Smooth muscle cell of the brain vasculature (primary cell): ENCODE measurements at places on chromosomes 16 and 17.

DNA sequence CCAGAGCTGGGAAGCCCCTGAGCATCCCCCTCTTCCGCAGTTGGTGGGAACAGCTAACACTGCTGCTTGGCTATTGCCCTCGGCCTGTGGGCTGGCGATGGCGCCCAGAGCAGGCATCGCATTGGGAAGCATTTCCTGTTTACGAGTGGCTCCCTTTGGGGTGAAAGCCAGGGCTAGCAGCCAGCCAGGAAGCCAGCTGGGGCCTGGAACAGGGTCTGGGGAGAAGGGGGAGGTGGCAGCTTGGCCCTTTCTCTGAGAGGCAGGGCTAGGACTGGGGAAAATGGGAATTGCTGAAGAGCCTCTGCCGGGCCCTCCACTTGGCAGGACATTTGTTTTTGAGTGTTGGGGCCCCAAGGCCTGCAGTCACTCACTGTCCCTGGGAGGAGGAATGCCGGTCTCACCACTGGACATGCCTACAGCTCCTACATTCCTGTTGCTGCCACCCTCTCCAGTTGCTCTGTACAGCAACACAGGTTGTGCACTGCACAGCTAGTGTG, 2.4 kb upstream of the MTSS2 start:
- DNase-seq, result no peak

- no peak for DNase-seq
These were observed 83.6 kb downstream of the RGS9 start for GRCh38 chr17:65220732-65221131.

DNA sequence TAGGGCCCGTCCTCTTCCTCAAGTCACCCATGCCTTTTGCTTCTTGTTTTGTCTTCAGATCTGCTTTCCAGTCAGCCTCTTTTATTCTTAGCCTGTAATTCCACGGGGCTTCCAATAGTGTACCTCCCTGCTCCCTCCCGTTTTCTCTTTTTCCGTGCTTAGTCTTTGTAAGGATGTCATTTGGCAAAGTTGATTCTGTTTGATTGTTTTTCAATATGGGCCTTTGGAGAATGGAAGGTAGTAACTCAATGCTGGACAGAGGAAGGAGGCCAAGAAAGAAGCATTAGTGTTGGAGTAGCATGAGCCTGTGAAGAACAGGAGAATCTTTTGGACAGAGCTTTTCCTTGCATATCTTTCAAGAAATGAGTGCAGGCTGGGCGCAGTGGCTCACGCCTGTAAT, 6.5 kb downstream of the WWP2 start:
- no peak for DNase-seq

GRCh38 chr16:71537643-71538042, 11.4 kb downstream of the CHST4 start:
- DNase-seq, result no peak

GRCh38 chr16:51761001-51761400, 609.9 kb upstream of the SALL1 start:
- no peak for DNase-seq

- no peak for DNase-seq
These were observed 33.0 kb upstream of the ADAMTS18 start for GRCh38 chr16:77467821-77468335.

DNA sequence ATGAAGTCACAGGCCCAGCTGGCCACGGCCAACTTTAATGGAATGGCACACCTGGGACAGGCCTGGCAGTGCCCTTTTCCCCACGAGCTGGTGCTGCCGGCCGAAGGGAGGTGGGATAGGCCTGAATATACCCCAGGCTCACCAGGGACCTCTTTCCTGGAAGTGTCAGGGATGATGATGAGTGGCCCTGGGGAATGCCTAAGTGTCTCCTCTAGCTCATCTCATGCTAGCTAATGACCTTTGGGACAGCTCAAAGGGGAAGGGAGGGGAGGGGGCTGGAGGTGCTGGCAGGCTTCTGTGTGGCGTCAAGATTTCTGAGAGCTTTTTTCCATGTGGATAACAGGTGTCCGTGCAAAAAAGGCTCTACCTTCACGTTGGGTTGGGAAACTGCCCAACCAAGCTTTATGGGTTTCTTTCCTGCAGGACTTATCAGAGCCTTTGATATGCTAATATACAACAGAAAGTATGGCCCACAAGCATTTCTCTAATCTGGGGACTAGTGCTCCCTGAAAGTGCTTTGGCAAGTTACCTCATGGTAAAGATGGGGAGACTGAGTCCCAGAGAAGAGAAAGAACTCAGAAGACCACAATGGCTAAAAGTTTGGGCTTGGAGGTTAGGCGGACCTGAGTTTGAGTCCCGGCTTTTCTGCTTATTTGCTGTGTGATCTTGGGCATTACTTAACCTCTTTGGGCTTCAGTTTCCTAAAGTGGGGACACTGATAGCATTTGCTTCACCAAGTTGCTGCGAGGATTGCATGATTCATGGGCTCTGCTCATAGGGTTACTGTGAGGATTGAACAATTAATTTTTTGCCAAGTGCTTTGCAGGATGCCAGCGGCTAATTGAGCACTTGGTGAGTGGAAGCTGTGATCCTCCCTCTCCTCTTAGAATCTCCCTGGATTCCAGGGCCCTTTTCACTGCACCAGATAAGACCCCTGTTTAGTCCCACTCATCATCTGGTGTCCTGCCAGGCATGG, 14.0 kb downstream of the ADGRG1 start:
- DNase-seq, result no peak

GRCh38 chr16:75589306-75589705, 23.1 kb downstream of the GABARAPL2 start:
- no peak for DNase-seq

- DNase-seq, result no peak
These were observed 48.3 kb downstream of the WDR45B start for GRCh38 chr17:82599674-82600661.

DNA sequence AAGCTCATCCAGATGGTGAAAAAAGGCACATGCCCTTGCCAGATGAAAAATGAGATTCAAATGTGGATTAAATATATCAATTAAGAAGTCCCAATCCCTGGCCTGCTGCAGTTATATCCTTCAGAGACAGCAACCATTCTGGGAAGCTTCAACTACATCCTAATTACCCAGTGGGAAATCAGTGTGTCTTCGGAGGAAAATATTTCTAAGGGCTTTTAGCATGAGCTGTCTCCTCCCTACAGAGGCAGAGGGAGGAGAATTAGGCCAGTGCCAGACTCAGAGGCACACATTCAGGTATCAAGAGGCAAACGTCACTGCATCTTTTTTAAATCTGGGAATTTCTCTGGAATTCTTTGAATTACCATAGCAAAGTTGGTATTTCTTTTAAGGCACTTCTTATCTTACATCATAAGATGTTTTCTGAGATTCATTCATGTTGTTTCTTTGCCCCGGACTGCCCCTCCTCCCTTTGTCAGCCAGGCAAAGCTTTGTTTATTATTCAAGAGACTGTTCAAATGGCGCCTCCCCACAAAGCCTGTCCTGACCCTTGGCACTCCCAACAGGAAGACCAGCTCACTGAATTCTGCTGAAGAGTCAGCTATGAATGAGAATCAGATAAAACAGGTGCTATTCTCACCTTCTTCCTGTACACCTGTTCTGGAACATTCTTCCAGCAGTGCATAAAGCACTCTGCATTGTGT, 38.3 kb upstream of the SMPD3 start:
- DNase-seq, result no peak

GRCh38 chr16:64153718-64154117, 968.1 kb downstream of the CDH11 start:
- DNase-seq, result no peak

GRCh38 chr17:76623271-76624146, 20.0 kb downstream of the ST6GALNAC1 start:
- DNase-seq, result peak; percentile 24

GRCh38 chr17:1313270-1314005, 34.0 kb downstream of the TRARG1 start:
- no peak for DNase-seq

DNA sequence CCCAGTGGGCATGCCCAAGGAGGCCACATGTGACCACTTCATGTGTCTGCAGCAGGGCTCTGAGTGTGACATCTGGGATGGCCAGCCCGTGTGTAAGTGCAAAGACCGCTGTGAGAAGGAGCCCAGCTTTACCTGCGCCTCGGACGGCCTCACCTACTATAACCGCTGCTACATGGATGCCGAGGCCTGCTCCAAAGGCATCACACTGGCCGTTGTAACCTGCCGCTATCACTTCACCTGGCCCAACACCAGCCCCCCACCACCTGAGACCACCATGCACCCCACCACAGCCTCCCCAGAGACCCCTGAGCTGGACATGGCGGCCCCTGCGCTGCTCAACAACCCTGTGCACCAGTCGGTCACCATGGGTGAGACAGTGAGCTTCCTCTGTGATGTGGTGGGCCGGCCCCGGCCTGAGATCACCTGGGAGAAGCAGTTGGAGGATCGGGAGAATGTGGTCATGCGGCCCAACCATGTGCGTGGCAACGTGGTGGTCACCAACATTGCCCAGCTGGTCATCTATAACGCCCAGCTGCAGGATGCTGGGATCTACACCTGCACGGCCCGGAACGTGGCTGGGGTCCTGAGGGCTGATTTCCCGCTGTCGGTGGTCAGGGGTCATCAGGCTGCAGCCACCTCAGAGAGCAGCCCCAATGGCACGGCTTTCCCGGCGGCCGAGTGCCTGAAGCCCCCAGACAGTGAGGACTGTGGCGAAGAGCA, 4.4 kb downstream of the WFIKKN2 start:
- DNase-seq, result no peak

DNA sequence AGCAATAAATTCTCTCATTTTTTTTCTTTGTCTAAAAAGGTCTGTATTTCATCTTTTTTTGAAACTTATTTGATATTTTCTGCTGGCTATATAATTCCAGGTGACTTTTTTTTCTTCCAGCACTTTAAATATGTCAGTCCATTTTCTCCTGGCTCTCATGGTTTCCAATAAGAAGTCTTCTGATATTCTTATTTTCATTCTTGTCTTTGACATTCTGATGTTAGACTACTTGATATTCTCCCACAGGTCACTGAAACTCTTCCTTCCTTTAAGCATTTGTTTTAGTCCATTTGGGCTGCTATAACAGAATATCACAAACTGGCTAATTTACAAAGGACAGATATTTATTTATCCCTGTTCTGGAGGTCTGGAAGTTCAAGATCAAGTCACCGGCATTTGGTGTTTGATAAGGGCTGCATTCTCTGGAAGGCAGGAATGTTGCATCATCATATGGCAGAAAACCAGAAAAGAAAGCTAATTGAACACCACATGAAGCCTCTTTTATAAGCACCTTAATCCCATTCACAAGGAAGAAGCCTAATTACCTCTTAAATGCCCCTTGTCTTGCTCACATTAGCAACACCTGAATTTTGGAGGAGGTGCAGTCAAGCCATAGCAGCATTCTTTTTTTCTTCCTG, 242.1 kb upstream of the TNRC6C start:
- no peak for DNase-seq

DNA sequence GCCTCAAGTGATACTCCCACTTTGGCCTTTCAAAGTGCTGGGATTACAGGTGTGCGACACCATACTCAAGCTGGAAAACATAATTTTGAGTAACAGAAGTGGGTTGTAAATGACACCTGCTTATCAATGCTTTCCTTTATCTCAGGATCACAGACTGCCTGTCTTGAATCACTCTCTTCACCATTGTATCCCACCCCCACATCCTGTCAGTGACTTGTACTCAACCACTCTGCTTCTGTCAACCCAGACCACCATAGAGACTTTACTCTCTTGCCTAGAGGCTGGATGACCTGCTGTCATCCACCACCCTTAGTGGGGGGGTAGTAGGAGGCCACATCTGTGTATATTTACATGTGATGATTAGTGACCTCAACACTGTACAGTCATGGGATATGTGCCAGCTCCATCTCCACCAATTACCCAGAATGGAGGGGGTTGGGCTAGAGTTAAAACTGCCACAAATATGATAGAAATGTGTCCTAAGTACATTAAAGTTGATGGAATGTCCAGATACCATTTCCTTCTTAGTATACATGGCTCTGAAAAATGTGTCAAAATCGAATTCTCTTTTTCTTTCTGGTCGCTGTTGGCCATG, 338.7 kb downstream of the GRIN2A start:
- DNase-seq, result no peak

DNA sequence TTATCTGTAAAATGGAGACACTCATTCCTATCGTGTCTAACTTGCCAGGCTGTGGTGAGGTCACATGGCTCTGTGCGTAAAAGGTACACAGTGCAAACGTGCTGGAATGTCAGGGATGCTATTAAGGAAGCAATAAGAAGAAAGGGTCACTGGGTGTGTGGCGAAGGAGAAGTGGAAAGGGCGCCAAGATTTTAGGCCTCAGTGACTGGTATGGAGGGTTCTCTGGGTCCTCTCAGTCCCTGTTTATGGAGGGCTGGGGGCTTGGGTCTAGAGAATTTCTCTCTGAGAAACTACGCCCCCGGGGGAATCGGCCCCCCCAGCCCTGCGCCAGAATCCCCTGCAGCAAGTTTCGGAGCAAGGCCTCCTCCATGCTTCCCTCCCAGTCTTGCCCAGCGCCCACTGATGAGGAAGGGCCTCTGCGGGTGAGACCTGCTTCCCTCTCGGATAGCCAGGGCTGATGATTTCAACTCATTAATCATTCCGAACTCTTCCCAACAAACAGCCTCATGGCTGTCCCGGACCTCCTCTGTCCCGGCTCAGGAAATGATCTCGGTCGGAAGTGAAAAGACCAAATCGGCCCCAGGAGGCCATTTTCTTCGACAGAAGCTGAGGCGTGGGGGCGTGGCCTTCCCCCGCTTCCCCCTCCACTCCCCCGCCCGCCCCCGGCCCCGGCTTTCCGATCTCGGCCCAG, 1.2 kb upstream of the HEXIM1 start:
- no peak for DNase-seq

DNA sequence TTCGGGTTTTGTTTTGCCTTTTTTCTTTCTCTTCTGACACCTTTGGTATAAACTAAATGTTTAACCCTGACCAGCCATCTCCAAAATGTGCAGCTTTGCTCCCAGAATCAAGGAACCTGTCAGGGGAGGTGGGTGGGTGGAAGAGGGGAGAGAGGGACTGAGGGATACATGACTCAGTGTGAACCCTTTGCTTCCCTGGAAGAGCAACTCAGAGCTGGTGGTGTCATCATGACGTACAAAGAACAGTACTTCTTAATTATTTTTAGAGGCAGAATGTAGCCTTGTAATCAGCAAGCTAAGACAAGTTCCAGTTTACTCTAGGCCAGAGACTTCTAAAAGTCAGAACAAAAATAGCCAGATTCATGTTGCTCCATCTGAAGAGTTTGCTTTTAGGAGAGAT, 119.6 kb upstream of the HAS3 start:
- no peak for DNase-seq

DNA sequence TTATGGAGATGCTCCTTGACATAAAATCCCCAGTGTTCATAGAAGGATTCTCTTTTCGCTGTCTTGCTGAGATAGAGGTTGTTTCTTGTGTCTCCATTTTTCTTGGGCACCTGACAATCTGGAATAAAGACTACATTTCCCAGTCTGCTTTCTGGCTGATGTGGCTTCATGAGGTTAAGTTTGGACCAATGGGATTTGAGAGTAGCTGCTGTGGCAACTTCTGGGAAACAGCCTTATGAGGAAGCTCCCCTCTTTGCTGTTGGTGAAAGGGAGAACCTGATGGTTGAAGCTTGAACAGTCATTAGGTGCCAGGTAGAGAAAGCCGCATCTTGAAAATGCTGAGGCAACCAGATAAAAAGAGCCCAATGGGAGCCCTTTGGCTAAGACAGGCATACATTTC, 24.4 kb downstream of the HS3ST4 start:
- DNase-seq, result no peak

- no peak for DNase-seq
These were observed 129.9 kb upstream of the RBL2 start for GRCh38 chr16:53304334-53304733.
